ENCODE measurements at places on chromosomes 3 and 15.

DNA sequence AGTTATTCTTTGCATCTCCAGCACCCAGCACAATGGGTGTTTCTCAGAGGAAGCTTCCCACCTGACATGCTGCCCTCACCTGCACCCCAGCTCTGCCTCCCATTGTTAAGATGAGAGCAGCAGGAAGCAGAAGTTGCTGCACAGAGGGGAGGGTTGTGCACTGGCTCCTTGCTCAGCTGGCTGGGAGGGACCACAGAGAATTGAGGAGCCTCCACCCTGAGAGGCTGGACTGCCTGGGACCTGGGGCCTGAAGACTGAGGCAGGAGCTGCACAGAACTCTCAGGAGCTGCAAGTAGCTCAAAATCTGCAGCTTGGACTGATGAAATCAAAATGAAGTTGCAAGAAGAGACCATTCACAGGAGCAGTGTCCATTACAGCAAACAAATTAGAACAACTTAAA is 222.3 kb upstream of the LINGO1 start:
- no peak for DNase-seq

DNA sequence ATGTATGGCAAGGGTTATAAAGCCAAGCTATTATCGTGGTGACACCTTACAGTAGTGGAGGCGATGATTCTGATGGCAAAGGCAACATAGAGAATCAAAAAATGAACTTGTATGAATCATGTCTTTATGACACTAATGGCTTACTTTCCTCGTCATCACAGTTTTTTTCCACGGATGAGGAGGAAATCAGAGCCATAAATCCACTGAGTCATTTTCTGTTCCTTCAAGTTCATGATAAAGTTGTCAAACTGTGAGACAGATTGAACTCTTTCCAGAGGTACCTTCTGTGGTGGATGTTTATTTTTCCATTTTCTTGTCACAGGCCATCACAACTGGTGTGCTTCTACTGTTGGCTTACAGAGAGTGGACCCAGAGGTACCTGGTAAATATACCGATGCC is 8.5 kb downstream of the TMEM212 start:
- DNase-seq = no peak

- no peak for DNase-seq
Observed at GRCh38 chr3:170471149-170471548, 52.5 kb downstream of the CLDN11 start.

GRCh38 chr15:69415381-69415780 is 1.2 kb downstream of the KIF23 start:
- no peak for DNase-seq

DNA sequence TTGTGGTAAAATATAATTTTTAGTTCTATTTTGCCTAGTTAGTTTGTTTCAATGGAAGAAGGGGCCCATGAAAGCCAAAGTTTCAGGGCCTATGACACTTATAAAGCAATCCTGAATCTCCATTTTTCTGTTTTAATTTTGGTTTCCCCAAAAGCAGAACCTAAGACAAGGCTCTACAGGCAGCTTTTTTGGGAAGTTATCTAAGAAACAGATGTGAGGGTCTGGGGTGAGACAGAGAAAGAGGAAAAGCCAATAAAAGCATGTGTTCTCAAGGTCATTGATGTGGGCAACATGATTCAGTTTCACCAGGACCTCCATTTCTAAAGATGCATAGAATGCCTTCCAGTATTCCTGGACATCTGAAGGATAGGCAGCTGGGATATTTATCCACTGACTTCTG is 598.5 kb downstream of the PDCD6IP start:
- no peak for DNase-seq

DNA sequence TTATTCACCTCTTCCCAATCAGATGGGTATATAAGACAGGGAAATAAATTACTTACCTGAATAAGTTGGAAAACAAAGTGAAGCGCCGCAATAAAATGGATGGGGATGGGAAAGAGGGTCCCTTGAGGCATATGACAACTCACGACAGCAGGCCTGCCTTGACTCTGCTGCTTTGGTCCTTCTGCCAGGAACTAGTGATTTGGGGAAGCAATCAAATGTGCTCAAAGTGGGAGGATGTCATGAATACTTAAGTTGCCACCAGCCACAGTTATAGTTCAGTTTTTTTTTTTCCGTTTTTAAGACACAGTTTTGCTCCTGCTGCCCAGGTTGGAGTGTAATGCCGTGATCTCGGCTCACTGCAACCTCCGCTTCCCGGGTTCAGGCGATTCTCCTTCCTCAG is 4.6 kb downstream of the PARL start:
- no peak for DNase-seq

- DNase-seq = no peak
Observed at GRCh38 chr15:71811036-71811736, 832 bp downstream of the NR2E3 start.

DNA sequence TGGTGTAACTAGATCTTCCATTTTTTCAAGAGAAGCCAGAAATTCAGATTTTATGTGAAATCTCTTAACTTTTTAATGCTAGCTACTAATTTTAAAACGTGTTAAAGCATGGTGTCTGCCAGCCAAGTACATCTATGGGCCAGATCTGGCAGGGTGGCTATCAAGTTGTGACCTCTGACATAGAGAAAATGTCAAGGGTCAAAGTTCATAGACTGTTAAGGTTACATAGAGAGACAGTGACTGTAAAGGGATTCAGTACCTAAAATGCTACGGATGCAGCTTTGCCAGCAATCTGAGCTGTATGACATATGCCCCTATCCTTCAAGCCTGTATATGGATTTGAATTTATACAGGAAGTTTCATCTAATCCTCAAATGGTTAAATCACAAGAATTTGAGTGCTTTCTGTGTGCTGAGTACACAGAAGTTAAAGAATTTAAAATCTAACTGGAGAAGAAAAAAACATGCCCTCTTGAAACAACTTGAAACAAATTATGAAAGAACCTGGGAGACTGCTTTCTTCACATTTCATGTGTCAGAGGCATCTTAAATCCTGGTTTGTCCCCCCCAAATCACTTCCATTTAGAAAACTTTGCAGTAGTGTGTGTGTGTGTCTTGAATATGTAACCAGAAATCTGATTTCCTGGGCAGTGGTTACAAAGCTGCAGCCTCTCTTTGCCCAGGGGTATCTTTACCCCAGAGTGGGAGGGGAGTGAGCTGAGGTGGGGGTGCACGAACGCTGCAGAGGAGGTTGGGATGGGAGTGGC is 895 bp upstream of the ARHGAP31 start:
- DNase-seq = no peak

GRCh38 chr3:55201779-55202178 is 273.9 kb upstream of the LRTM1 start:
- no peak for DNase-seq

GRCh38 chr3:56883828-56884227 is 82.1 kb upstream of the ARHGEF3 start:
- DNase-seq = no peak

- no peak for DNase-seq
Observed at GRCh38 chr15:55289011-55289745, 435 bp downstream of the RAB27A start.

DNA sequence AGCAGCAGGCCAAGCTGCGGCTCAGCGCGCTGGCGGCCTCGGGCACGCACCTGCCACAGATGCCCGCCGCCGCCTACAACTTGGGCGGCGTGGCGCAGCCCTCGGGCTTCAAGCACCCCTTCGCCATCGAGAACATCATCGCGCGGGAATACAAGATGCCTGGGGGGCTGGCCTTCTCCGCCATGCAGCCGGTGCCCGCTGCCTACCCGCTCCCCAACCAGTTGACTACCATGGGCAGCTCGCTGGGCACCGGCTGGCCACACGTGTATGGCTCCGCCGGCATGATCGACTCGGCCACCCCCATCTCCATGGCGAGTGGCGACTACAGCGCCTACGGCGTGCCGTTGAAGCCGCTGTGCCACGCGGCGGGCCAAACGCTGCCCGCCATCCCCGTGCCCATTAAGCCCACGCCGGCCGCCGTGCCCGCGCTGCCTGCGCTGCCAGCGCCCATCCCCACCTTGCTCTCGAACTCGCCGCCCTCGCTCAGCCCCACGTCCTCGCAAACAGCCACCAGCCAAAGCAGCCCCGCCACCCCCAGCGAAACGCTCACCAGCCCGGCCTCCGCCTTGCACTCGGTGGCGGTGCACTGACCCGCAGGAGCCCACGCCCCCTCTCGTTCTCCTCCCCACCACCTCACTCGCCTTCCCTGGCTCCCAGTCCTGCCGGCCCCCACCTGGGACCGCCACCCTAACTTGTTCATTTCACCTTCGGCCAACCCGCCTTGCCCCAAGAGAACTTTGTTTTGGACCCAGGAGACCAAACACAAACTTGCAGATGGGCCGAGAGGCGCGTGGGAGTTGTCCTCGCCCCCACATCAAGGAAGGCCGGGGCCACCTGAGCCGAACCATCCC is 1.5 kb downstream of the FOXB1 start:
- no peak for DNase-seq

Data from HFFc6 (cell line).